Foreskin keratinocyte (primary cell): ENCODE measurements at places on chromosomes 7 and 10.

DNA sequence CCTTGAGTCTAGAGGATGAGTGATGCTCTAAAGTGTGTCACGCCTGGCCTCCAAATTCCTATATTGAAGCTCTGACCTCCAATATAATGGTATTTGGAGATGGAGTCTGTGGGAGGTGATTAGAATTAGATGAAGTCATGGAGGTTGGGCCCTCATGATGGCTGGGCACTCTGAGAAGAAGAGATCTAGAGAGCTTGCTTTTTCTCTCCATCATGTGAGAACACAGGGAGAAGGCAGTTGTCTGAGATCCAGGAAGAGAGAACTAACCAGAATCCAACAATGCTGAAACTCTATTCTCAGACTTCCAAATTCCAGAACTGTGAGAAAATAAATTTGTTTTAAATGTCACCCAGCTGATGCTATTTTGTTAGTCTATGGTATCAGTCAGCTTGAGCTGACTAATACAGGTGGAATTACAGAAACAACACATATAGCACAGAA is 15.1 kb downstream of the RNF216 start:
- no peak for DNase-seq

DNA sequence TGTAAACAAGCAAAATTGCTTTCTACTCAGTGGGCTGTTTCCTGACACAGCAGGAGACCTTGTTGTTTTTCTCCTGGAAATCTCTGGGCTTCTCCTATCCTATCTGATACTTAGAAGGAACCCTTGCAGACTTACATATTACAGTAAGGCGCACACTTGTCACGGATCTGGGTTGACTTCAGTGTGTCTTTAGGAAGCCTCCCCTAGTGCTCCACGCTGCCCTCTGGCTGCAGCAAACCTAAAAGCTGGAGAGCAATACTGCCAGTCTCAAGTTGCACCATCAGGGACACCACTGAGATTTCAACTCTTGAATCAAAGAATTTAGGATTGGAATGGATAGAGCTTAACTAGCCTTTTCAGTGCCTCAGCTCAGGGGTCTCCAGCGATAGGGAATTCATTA is 495.3 kb downstream of the LRMDA start:
- no peak for DNase-seq

DNA sequence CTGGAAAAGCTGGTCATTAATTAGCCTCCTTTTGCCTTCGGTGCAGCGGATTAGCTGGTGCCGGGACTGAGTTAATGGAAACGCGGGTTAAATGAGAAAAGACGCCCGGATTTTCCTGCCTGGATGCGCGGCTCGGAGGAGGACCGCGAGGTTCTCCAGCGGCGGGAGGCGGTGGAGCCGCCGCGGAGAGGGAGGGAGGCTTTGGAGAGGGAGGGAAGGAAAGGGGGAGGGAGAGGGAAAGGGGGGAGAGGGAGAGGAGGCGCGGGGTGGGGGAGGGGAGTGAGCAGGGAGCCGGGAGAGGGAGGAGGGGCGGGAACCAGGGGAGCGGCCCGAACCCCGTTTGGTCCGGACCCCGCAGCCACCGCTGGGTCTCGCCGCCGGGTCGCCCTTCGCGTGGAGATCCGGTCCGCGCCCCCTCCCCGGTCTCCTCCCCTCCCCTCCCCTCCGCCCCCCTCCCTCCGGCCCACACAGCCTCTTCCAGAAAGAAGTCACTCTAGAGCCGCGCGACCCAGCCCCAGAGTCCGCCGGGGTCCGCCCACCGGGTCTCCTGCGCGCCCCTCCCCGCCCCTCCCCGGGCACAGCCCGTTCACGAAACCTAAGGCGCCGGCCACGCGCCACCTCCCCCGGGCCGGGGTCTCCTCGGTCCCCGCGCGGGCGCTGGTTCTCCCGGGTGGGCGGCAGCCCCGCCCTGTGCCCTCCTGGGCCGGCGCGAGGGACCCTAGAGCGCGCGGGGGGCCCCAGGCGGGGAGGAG is 347.5 kb downstream of the DNAJB6 start:
- DNase-seq: no peak

DNA sequence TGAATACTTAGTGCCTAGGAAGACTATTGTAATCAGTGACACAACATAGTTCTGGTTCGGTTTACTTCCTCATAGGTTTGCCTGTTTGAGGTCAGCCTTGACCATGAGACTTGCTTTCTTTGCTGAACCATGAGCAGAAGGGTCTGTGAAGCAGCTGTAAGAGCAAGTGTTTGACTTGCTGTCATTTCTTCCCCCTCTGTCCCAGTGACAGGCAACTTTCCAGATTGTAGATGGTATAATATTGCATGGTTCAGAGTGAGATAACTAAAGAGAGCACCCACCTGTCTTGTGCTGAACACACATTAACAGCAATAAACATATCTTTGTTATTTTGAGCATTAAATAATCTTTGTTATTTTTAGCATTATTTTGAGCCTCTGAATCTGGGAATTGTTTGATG is 9.3 kb upstream of the RTKN2 start:
- no peak for DNase-seq

DNA sequence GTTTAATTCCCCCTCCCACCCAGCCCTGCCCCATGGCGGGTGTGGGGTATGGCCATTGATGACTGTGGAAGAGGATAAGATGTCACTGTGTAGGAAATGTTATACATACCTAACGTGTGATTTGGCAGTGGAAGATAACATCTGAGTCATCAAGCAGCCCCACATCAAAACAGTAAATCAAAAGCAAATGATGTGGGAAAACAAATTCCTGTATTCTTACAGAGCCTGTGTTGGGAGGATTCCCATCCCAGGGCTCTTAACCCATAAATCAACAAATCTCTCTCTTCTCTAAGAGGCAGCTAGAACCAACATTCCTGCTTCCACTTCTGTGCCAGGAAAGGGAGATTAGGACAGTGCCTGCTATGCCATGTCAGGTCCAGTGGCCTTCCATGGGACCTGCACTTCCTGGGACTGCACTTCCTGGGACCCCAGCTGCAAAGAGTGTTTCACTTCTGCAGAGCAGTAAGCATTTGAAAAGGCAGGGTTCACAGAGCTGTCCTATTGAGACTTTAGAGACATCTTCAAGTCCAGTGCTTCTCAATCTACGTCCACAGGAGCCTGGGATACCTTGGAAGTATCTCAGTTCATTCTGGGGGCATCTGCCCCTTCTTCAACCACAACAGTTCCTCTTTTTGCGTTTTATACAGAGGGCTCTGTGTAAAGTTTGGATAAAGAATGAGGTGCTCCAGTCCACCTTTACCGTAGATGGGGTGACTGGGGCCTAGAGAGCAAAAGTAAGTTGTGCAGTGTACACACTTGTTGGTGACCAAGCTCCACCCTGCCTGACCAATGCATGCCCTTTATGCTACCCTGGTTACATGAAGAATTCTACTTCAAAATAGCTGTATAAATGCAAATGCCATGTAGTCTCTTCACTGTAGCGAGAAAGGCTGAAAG is 45.7 kb downstream of the ATXN7L1 start:
- DNase-seq: peak; percentile 96

DNA sequence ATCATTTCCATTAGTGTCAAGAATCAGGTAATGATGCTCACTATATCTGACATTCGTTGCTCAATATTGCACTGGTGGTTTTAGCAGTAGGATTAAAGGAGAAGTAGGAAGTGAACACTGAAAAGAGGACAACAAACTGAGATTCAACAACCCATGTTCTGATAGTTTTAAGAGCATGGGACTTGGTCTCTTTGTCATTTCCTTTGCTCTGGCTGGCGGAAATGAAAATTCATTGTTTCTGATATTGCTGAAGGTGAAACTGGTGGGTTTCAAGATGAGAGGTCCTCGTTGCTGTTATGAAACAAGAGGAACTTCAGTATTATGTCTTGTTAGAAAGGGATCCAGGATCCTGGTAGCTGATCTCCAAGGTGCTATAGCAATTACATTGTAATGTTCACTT is 129.0 kb downstream of the DNAH11 start:
- DNase-seq: no peak

GRCh38 chr7:121019018-121019417 is 30.5 kb downstream of the CPED1 start:
- DNase-seq: no peak

DNA sequence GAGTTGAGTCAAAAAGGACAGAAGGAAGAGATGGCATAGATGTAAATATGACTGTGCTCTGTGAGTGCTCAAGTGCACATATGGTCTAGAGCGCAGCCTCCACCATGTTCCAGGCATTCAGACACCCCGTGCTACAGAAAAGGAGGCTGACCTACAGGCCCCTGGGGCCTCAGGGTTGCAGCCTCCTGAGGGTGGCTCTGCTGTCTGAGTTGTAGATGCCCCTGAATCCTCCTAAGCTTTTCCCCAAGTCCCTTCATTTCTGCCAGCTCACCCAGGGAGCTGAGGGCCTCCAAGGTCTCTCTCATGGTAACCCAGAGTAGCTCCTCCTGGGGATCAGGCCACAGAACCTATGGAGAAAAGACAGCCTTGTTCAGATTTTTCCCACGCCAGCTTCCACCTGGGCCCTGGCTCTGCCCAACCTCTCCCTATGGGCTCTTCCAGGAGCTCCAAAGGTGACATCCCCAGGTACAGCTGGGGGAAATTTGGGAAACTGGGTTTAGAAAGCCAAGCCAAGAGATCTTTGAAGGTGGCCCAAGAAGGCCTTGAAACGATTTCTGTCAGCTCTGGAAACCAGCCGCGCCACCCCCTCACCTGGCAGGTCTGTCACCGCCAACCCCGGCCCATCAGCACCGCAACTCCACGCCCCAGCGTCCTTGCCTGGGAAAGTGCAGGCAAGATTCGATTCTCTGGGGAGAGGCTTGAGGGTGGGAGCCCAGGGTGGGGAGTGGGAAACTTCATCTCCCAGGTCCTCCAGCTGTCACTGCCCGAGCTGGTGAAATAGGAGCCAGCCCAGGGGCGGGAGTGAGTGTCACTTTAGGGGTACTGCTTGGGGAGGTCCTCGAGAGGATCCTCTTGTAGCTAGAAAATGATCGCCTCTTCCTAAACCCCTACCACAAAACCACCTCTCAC is 2.4 kb downstream of the ZNF467 start:
- DNase-seq: no peak

- no peak for DNase-seq
These were observed 128.9 kb downstream of the HDAC9 start for GRCh38 chr7:18624459-18624858.

- no peak for DNase-seq
These were observed 130.4 kb downstream of the PTPN20 start for GRCh38 chr10:47041396-47042198.

GRCh38 chr10:110972231-110973134 is 53.1 kb downstream of the SHOC2 start:
- no peak for DNase-seq

DNA sequence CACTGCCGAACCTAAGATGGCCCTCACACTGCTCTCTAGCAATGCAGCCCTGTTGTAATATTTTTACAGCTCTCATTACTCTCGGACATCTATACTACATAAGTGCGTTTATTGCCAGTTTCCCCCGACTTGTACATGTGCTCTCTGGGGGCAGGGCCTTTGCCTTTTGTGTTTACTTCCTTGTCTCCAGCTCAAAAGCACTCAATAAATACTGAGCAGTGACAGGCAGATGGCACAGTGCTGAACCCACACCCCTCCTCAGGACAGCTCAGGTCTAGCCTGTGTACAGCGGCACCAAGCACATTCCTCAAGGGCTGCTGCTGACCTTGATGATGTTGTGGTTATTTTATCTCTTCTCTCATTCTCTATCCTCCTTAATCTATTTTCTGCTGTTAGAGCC is 68.0 kb upstream of the ELMO1 start:
- DNase-seq: no peak

- DNase-seq: no peak
These were observed 244.6 kb downstream of the SORCS1 start for GRCh38 chr10:106919871-106920282.

DNA sequence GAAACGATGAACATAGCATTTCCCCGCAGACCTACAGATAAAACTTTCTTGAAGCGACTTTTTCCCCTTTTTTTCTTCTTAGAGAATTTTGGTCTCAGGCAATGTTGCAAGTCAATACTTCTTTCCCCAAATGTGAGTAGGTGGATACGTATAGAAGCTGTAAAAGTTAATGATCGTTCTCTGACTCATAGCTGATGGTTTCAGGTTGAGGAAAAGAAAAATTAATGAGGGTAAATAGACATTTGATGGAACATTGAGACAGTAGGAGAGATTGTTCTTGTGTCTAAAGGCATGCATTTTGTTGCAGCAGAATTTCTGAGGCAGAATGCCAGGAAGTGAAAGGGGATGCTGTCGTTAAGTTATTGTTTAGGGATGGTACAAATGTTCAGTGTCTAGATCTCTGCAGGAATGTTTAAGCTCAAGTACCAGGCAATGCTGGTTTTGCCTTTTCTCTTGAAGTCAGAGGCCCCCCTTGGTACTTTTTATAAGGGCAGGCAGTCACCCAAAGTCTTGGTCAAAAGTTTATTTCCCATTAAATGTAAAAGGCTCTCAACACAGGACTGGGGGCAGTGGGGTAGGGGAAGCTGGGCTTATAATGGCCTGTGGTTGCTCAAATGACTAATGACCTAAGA is 9.3 kb downstream of the TCF7L2 start:
- DNase-seq: peak; percentile 71

DNA sequence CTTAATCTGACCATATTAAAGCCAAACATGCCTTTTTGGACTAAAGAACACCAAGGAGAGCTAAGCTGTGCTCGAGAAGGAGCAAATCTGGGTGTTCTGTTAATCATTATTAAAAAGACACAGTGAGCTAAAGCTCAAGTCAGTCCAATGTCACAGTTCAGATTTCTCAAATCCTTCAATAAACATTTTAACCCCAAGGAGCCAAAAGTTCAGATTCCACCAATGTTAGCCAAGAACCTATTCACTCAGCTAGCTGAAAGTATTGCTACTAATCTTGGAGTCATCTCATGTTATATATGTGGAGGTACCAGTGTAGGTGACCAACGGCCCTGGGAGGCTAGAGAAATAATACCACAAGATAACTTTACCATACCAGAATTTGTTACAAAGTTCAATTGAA is 14.5 kb upstream of the ZNF33B start:
- no peak for DNase-seq

DNA sequence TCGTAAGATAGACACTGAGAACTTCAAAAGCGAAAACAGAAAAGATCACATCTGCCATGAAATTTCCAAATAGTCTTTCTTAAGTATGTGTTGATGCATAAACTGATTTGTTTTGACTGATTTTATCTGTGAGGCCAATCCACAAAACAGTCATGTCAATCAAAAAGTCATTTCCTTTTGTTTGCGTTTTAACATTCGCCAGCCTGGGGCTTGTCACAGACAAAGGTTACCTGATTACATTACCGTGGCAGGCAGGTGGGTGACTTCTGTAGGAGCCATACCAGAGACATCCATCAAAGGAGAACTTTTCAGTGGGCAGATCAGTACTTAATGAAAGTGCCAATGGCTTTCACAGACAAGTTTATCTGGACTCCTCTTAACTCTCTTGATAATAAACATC is 45.5 kb upstream of the BET1 start:
- no peak for DNase-seq

DNA sequence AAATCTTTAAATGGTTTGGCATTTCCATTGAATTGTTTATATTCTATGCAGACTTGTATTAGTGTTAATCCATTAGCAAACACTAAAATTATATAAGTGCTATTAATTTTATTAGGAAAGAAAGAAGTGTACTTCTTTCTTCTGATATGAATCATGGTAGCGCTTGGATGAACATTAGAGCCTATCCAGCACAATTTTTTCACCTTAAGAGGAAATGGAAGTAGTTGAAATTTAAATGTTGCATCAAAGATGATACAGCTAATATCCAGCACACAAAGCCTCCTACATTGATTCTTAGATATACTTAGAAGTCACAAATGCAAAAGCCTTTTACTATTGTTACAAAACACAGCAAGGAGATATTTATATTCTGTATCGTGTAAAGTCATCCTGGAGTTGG is 174.5 kb downstream of the AHR start:
- DNase-seq: no peak

GRCh38 chr10:104391150-104391968 is 37.7 kb downstream of the CFAP58 start:
- peak; percentile 87 for DNase-seq

- no peak for DNase-seq
These were observed 27.2 kb downstream of the CACNA2D1 start for GRCh38 chr7:82416402-82416801.
